Hematopoietic multipotent progenitor cell treated with erythropoietin and hydrocortisone succinate and interleukin-3 and kit ligand, for 4 days (in vitro differentiated cells): ENCODE measurements at places on chromosomes 11 and 22.

- no peak for DNase-seq
These were observed 183.5 kb upstream of the SNX19 start for GRCh38 chr11:131099746-131100145.

GRCh38 chr22:48224332-48224731 lies 1461.9 kb downstream of the TBC1D22A start:
- DNase-seq: no peak

- DNase-seq: no peak
These were observed 11.8 kb downstream of the ZP1 start for GRCh38 chr11:60879104-60879503.

GRCh38 chr11:10409207-10409661 lies 45.8 kb upstream of the AMPD3 start:
- no peak for DNase-seq

DNA sequence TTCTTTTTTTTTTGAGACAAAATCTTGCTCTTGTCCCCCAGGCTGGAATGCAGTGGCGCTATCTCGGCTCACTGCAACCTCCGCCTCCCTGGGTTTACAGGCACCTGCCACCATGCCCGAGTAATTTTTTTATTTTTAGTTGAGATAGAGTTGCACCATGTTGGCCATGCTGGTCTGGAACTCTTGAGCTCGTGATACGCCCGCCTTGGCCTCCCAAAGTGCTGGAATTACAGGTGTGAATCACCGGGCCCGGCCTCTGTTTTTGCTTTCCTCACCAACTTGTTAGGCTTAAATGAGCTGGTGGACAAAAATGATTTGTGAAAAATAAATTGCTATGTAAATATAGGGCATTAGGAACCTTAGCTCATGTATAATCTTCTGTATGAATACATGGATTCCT lies 3.5 kb downstream of the MEI1 start:
- no peak for DNase-seq
